Stimulated activated CD8-positive, alpha-beta memory T cell treated with anti-CD3 and anti-CD28 coated beads, Interleukin-15, amount 100 ng/mL, for 24 hours (primary cell): ENCODE measurements at places on chromosomes 6 and 20.

GRCh38 chr20:47735412-47736400, 49.6 kb downstream of the SULF2 start:
- DNase-seq: no peak

DNA sequence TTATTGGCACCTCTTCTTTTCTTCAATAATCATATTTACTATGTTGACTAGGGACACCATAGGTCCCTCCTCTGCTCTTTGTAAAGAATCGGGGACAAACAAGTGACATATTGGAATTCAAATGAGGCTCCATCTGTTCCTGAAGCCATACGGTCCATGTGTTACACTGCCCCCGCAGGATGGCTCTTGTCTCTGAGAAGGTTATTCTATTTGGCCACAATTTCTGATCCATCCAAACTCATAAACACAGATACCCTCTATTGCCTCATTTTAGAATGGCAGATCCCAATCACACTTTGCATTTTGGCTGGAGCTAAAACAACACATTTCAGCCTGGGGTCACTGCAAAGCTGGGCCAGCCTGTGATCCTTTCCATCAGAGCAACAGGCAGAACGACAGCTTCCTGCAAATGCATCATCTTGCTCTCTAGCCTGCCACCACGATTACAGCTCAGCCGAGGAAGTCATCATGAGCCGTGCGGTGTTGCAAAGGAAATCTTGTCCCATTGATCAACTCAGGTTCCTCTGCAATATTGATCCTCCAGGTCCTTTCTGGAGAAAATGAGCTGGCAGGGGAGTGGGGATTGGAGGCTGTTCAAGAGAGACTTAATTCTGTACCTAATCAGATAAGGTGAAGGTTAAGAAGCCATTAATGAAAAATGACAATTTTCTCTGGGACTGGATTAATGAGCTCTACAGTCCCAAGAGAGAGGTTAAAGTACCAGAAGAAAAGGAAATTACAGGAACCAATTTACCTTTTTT, 73.1 kb downstream of the AGPAT4 start:
- DNase-seq: no peak

DNA sequence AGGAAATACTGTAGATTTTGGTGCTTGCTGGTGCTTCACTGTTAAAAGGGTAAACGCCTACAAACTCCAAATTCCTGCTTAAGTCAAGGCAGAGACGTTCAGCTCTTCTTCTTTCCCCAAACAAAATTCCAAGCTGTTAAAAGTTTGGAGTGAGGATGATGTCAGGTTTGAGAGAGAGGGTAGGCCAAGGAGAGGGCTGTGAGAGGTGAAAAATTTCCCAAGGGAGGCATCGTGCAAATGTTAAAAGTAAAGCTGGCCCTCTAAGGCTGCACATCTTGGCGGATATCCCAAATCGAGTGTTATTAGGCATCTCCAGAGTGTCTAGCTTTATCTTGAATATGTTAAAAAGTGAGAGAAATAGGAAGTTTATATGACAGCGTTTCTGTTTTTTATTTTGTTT, 651.8 kb downstream of the QKI start:
- no peak for DNase-seq

- no peak for DNase-seq
Measured at GRCh38 chr20:38896009-38896594, 30.1 kb upstream of the FAM83D start.

DNA sequence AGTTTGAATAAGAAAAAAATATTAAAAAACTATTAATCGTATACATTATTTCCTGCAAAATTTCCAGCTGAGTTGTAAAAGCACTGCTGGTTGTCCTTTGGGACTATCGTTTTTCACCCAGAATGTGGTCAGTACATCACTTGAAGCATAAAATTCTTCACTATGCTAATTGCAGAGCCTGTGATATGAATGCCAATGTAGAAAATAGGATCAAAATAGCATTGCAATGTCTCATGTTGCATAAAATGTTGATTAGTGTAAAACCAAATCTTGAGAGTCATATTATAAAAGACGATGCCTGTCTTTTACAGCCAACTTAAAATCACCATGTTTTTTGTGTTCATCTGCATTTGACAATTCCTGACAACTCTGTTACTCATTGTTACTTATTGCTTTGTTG, 207.7 kb downstream of the MMUT start:
- no peak for DNase-seq

- DNase-seq: no peak
Measured at GRCh38 chr6:15025446-15025845, 220.4 kb upstream of the JARID2 start.

DNA sequence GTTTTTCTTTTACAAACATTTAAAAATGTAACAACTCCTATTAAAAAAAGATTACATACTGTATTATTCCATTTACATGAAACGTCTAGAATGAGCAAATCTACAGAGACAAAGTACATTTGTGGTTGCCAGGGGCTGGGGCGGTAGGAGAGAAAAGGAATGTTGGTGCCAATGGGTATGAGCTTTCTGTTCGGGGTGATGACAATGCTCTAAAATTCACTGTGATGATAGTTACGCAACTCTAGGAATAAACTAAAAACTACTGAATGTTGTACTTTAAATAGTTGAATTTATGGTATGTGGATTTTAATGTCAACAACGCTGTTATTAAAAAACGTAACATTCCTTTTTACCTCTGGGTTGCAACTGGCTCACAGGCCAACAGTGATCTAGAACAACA, 211.1 kb downstream of the GMDS start:
- no peak for DNase-seq
